Natural killer cell (primary cell): ENCODE measurements at places on chromosomes 1 and 21. TPM values are rescaled to one million over a fixed set of nuclear protein-coding genes. Genes with fewer than 3 reads are reported as not detected.

The BRDT gene
- total RNA-seq, result not detected

The RNPC3 gene
- total RNA-seq, result 44.8 TPM

The FLG2 gene
- total RNA-seq, result not detected

The FCGR2B gene
- 12.6 TPM for total RNA-seq

The AGMAT gene
- total RNA-seq, result 0.65 TPM

The AMPD1 gene
- total RNA-seq, result not detected

The MNDA gene
- total RNA-seq, result 7.0 TPM

The OR2G6 gene
- total RNA-seq, result not detected

The PTPN22 gene
- 98.4 TPM for total RNA-seq

The RGS8 gene
- total RNA-seq, result not detected

The GABPB2 gene
- 30.6 TPM for total RNA-seq

The HES2 gene
- not detected for total RNA-seq

The AMY1A gene
- not detected for total RNA-seq

The RNU1-2 gene
- 3,038 TPM for total RNA-seq

GRCh38 chr1:117104986-117105385, 16.6 kb downstream of the TRIM45 start:
- peaks cover 14% of the 10 kb centered on the region for H3K36me3 ChIP-seq
- no peaks in the 10 kb centered on the region for H3K4me1 ChIP-seq
- H3K27ac ChIP-seq, result no peak overlapping the region
- H3K27me3 ChIP-seq, result no peaks in the 10 kb centered on the region

- no peaks in the 10 kb centered on the region for H3K36me3 ChIP-seq
- peaks cover 44% of the 10 kb centered on the region for H3K4me1 ChIP-seq
- H3K4me3 ChIP-seq, result no peak overlapping the region
- no peaks in the 10 kb centered on the region for H3K27me3 ChIP-seq
- peak; percentile 63 for DNase-seq
These were observed 2.6 kb upstream of the C1orf174 start for GRCh38 chr1:3902571-3903091.

- H3K4me3 ChIP-seq, result no peak overlapping the region
- H3K27ac ChIP-seq, result no peak overlapping the region
- no peaks in the 10 kb centered on the region for H3K36me3 ChIP-seq
- no peaks in the 10 kb centered on the region for H3K4me1 ChIP-seq
These were observed 5.5 kb downstream of the C1QB start for GRCh38 chr1:22658385-22659163.

DNA sequence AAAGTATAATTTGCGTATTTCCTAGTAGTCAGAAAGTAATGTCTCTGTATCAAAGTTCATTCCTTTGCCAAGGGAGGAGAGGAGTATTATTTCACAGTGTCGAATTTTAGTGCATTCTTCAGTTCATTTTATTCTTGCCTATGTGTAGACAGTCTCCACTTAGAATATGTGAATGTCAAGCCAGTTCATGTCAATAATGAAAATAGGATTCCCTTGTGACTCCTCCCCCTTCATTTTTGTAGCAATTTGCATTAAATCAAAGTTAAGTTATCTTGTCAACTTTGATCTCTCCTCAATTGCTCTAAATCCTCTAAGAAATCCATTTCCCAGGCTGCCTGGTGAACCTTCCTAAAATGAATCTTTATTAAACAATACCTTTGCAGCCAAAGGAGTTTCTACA, 179.1 kb downstream of the SLC44A5 start:
- H3K4me3 ChIP-seq, result no peak overlapping the region
- H3K36me3 ChIP-seq, result no peaks in the 10 kb centered on the region
- H3K27me3 ChIP-seq, result no peaks in the 10 kb centered on the region
- H3K4me1 ChIP-seq, result no peaks in the 10 kb centered on the region
- DNase-seq, result no peak

DNA sequence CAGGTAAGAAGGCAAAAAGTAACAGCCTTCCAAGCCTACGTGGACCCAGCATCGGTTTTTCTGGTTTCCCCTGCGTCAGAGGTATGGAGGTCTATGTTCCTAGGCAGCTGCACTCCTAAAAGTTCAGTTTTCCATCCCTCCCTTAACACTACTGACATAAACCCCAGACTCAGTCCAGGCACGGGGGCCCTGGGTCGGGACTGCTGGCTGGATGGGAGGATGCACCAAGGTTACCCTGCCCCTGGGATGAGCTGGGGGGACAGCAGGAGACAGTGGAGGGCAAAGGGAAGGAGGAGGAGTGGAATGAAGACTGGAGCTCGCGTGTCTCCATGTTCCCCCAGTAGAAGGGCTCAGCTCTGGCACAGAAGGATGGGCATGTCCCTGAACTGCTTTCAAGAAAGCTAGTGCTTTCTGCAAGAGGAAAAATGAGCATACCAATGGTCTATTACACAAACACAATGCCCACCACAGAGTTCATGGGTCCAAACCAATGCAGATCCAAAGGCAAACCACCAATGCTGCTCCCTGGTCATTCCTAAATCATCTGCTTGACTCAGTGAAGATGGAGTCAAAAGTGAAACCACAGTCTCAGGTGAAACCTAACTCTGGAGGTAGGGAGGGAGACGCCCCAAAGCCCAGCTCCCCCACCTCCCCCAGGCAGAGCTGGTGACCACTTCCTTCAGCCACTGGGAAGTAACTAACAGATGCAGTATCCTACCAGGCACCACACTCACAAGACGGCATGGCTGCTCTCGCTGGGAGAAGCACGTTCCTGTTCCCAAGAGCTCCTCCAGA, 54.9 kb downstream of the CD46 start:
- no peak overlapping the region for H3K4me3 ChIP-seq
- H3K27me3 ChIP-seq, result no peaks in the 10 kb centered on the region
- H3K4me1 ChIP-seq, result peaks cover 21% of the 10 kb centered on the region
- H3K36me3 ChIP-seq, result peaks cover 67% of the 10 kb centered on the region

DNA sequence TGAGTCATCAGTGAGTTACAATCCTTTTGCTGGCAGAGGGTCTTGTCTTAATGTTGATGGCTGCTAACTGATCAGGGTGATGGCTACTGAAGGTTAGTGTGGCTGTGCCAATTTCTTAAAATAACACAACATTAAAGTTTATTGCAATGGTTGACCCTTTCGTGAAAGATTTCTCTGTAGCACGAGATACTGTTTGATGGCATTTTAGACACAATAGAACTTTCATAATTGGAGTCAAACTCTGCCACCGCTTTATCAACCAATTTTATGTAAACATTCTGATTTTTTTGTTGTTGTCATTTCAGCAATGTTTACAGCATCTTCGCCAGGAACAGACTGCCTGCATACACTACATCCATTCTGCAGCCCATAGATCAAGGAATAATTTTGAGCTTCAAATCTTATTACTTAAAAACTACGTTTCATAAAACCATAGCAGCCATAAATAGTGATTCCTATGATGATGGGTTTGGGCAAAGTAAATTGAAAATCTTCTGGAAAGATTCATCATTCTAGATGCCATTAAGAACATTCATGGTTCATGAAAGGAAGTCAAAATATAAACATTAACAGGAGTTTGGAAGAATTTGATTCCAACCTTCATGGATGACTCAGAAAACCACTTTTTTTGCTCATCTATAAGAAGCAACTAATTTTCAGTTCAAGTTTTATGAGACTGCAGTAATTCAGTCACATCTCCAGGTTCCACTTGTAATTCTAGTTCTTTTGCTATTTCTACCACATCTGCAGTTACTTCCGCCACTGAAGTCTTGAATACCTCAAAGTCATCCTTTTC, 85.9 kb downstream of the TYW3 start:
- H3K4me3 ChIP-seq, result no peak overlapping the region
- no peaks in the 10 kb centered on the region for H3K27me3 ChIP-seq
- H3K36me3 ChIP-seq, result no peaks in the 10 kb centered on the region
- no peaks in the 10 kb centered on the region for H3K4me1 ChIP-seq

DNA sequence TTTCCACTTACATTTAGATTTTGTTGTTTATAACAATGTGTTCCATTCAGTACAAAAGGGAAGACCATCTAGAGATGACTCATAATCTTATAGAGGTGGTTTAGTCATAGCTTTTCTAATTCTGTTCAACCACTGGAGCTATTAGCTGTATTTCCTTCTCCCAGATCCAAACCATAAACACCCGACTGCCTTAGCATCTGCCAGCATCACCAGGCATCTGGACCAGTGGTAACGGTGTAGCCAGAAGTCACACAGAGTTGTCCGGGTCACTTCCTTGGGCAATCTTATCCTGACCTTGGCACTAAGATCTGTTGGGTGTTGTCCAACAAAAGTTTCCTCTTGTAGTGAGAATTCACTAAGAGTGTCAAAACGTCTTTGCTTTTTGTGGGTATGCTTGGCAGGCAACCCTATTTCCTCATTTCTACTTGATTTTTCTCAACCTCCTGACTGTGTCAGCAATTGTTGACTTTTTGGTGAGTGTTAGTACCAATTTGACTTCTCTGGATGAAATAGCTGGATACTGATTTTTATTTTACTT, 372.1 kb upstream of the B3GALT2 start:
- DNase-seq, result peak; percentile 16
- H3K4me3 ChIP-seq, result no peak overlapping the region
- peaks cover 3% of the 10 kb centered on the region for H3K4me1 ChIP-seq
- no peaks in the 10 kb centered on the region for H3K27me3 ChIP-seq
- H3K27ac ChIP-seq, result peak overlapping the region; percentile 49
- H3K36me3 ChIP-seq, result no peaks in the 10 kb centered on the region

GRCh38 chr1:235313262-235313661, 14.7 kb downstream of the ARID4B start:
- peaks cover 36% of the 10 kb centered on the region for H3K4me1 ChIP-seq
- DNase-seq, result no peak
- no peak overlapping the region for H3K4me3 ChIP-seq
- H3K27me3 ChIP-seq, result no peaks in the 10 kb centered on the region
- H3K27ac ChIP-seq, result no peak overlapping the region

- peaks cover 12% of the 10 kb centered on the region for H3K4me1 ChIP-seq
- peak; percentile 35 for DNase-seq
- no peaks in the 10 kb centered on the region for H3K27me3 ChIP-seq
- H3K27ac ChIP-seq, result no peak overlapping the region
These were observed 53.5 kb upstream of the CNTN2 start for GRCh38 chr1:204989266-204990058.

GRCh38 chr1:58864654-58865053, 80.8 kb upstream of the JUN start:
- no peaks in the 10 kb centered on the region for H3K36me3 ChIP-seq
- H3K27me3 ChIP-seq, result no peaks in the 10 kb centered on the region
- peaks cover 21% of the 10 kb centered on the region for H3K4me1 ChIP-seq

- H3K4me3 ChIP-seq, result no peak overlapping the region
- H3K36me3 ChIP-seq, result no peaks in the 10 kb centered on the region
- no peaks in the 10 kb centered on the region for H3K4me1 ChIP-seq
- H3K27ac ChIP-seq, result no peak overlapping the region
These were observed 89.6 kb downstream of the C1orf94 start for GRCh38 chr1:34266127-34266951.

DNA sequence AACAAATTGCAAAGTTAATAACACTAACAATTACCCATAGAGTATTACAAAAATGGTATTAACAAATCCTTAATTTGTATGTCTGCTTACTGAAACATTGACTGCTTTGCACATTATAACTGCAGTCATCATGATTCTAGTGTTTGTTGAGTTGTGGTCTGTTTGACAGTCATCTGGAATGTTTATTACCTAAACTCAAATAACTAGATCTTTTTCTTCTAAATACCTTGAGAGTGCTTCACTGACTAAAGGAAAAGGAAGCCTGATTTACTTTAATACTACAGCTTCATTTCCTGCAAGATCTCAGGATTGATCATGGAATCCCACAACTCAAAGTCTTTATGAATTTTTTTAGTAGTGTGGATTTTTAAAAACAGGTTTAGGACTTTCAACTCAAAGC, 70.0 kb downstream of the HMCN1 start:
- no peaks in the 10 kb centered on the region for H3K4me1 ChIP-seq
- no peaks in the 10 kb centered on the region for H3K36me3 ChIP-seq
- DNase-seq, result no peak
- no peak overlapping the region for H3K4me3 ChIP-seq
- H3K27ac ChIP-seq, result no peak overlapping the region
- H3K27me3 ChIP-seq, result peaks cover 8% of the 10 kb centered on the region

- H3K4me1 ChIP-seq, result no peaks in the 10 kb centered on the region
- DNase-seq, result no peak
- no peaks in the 10 kb centered on the region for H3K27me3 ChIP-seq
- H3K36me3 ChIP-seq, result no peaks in the 10 kb centered on the region
- no peak overlapping the region for H3K27ac ChIP-seq
These were observed 86.0 kb upstream of the ZBTB40 start for GRCh38 chr1:22365331-22366295.

DNA sequence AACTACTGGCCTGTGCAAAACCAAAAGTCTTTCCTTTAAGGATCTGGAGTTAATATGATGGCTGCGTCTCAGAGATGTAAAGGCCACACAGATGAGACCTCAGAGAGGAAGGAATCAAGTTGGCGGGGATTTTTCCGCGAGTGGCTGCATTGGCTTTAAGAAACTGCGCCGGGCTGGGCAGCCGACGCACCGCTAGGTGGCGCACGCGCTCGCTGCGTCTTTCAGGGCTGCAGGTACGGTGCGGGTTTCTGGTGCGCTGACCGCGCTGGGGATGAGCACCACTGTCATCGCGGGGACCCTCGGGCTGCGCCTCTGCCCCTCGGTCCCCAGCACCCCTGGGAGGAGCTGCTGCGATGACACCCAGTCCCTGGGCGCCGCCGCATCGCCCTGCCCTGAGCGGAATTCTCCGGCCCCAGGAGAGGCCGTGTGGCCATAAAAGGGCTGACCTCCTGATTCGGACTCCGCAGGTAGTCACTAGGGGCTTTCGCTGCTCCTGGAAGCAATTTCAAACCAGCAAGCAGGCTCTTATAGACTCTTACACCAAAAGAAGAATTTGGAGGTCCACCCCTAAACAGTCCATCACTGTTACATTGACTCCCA, 241.0 kb downstream of the KCNJ6 start:
- peak; percentile 37 for DNase-seq
- peaks cover 5% of the 10 kb centered on the region for H3K4me1 ChIP-seq
- no peak overlapping the region for H3K4me3 ChIP-seq
- H3K27ac ChIP-seq, result no peak overlapping the region
- H3K27me3 ChIP-seq, result no peaks in the 10 kb centered on the region

GRCh38 chr1:55375617-55376258, 160.6 kb upstream of the USP24 start:
- no peak overlapping the region for H3K27ac ChIP-seq
- no peaks in the 10 kb centered on the region for H3K4me1 ChIP-seq
- no peaks in the 10 kb centered on the region for H3K27me3 ChIP-seq
- H3K4me3 ChIP-seq, result no peak overlapping the region

DNA sequence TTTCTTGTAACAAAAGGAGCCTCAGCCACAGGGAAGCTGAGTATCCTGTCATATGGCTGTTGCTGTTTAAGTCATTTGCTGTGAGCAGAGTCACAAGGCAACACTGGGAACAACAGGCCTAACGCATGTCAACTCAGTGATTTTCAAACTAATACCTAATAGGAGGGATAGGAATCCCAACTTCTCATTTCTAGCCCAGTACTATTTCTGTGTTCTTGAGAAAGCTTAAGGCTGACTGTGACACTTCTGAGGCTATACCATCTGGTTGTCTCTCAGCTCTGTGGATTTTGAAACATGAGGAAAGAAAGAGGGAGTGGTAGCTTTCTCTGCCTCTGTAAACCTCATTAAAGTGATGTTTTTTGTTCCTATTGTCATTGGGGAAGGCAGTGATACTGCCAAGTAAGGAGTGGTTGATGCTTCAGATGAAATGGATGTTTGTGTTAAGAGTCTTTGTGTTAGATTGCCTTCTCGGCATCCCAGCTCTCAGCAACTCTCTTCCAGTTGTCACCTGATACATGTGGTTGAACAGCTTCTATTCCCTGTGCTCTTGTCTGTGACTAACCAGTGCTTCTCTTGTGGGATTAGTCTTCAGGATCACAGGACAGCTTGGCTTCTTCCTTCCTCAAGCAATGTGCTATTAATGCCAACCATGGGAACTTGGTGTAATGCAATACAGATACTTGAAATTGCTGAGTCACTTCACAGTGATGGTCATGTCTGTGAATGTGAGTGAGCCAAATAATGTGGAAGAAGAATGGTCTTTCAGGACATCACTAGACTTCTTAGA, 166.8 kb upstream of the IVNS1ABP start:
- no peak for DNase-seq
- H3K4me3 ChIP-seq, result no peak overlapping the region
- H3K36me3 ChIP-seq, result no peaks in the 10 kb centered on the region
- no peaks in the 10 kb centered on the region for H3K4me1 ChIP-seq
- no peak overlapping the region for H3K27ac ChIP-seq
- no peaks in the 10 kb centered on the region for H3K27me3 ChIP-seq
